ENCODE measurements at places on chromosomes 5 and 9. TPM values are rescaled to one million over a fixed set of nuclear protein-coding genes. Genes with fewer than 3 reads are reported as not detected.

DNA sequence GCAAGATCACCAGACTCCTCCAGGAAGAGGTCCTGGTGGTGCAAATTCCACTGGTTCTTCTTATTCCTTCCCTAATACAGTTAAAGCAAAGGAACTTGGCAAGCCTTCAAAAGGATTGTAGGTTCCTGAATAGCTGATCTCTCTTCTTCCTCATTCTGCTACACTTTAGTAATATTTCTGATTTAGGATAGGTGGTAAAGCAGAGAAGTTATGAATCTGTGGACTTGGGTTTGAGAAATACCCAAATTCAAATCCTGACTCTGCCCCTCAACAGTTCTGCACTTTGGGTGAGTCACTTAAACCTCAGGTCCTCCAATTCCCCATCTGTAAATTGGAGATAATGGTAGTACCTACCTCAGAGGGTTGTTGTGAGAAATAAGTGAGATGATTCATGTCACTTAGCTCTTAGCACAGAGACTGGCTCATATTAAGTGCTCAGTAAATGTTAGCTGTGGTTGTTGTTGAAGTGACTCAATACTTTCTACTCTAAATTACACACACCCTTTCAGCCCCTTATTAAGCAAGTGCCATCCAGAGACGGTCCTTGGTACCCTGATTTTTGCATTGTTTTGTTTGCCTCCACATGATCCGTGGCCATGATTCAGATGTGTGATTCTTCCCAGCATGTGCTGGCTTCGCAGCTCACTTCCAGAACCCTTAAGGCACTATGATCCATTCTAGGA lies 5.2 kb downstream of the SH3RF2 start:
- no peak for DNase-seq

Gene SLC4A9
- total RNA-seq, result not detected

Gene ERAP2
- 9.1 TPM for total RNA-seq

- DNase-seq, result no peak
Observed at GRCh38 chr9:549455-549997, 292.0 kb upstream of the DMRT1 start.

GRCh38 chr9:33443047-33443446 lies 4.3 kb downstream of the AQP3 start:
- peak; percentile 84 for DNase-seq

DNA sequence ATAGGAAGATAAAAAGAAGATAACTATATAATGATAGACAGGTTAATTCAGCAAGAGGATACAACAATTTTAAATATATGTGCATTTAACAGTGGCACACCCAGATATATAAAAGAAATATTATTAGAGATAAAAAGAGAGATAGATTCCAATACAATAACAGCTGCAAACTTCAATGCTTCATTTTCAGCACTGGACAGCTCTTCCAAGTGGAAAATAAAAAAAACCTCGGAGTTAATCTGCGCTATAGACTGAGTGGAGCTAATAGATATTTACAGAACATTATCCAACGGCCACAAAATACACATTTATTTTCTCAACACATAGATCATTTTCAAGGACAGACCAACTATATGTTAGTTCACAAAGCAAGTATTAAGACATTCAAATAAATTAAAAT lies 1229.5 kb upstream of the CDH6 start:
- no peak for DNase-seq

DNA sequence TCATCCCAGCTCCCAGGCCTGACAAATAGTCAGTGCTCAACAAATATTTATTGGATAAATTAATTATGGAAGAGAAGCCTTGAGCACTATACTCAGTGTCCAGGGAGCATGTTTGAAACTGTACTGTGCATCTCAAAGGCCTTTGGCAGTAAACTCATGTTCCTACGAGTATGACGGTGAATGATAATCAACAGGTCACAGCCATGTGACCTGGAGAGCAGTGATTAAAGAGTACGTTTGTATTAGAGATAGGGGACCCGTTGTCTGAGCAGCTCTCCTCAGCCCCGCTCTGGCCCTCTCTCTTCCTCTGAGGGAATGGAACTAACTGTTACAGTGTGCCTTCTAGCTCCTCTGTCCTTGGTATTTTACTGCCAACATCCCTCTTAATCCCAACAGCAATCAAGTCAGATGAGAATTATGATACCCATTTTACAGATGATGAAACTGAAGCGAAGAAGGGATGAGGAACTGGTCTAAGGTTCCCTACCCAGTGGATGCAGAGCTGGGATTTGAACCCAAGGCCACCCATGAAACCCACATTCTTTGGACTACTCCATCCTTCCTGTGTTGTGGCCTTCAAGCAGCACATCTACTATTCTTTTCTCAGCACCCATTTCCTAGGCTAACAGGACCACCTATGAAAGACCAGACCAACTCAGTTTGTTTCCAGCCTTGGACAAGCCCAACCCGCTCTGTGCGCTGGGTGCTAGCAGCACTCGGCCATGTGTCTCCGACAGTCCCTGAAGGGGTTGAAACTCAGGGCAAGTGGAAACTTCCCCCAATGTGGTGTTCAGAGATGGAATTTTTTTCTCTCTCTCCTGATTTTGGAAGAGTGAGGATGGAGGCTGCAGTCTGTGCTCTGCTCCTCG lies 34.9 kb downstream of the SPRY4 start:
- no peak for DNase-seq

Gene WNT8A
- not detected for total RNA-seq

DNA sequence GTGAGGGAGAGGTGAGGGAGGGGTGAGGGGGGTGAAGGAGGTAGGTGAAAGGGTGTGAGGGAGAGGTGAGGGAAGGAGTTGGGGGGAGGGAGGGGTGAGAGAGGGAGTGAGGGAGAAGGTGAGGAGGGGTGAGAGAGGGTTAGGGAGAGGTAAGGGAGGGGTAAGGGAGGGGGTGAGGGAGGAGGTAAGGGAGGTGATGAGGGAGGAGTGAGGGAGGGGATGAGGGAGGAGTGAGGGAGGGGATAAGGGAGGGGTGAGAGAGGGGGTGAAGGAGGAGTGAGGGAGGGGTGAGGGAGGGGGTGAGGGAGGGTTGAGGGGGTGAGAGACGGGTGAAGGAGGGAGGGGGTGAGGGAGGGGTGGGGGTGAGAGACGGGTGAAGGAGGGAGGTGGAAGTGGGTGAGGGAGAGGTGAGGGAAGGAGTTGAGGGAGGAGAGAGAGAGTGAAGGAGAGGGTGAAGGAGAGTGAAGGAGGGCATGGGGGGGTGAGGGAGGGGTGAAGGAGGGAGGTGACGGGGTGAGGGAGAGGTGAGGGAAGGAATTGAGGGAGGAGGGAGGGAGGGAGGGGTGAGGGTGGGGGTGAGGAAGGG lies 18.5 kb downstream of the NINJ1 start:
- peak; percentile 28 for DNase-seq

GRCh38 chr9:135388530-135388929 lies 91.1 kb upstream of the PPP1R26 start:
- no peak for DNase-seq

Gene TLX3
- total RNA-seq, result not detected

GRCh38 chr5:67530609-67531255 lies 334.1 kb upstream of the CD180 start:
- DNase-seq, result no peak

DNA sequence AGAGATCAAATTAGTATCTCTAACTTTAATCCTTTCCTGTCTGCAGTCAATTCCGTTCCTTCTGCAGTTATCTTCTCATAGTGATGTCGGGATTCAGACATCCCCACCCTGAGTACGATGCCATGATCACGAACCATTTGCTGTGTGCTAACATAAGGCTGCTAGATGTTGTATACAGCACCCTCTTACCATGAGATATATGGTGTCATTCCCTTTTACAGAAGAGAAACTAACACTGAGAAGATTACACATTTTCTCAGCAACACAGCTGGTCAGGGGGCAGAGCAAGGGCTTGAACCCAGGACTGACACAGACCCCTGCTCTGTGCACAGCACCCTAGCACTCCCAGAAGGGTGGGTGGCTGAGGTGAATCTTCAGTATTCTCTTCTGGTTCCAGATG lies 46.9 kb upstream of the HSD17B4 start:
- DNase-seq, result no peak

- DNase-seq, result no peak
Observed at GRCh38 chr9:87564111-87564510, 66.4 kb downstream of the DAPK1 start.

- DNase-seq, result no peak
Observed at GRCh38 chr5:171308453-171309275, at the start of gene TLX3. Gene TLX3, plus strand, starts transcription at chr5:171309248. Its CDS starts 118 bp downstream, at chr5:171309366.

GRCh38 chr9:116154334-116154975 lies 864 bp downstream of the PAPPA start:
- DNase-seq, result no peak

Gene ADCY2
- 5.5 TPM for total RNA-seq

DNA sequence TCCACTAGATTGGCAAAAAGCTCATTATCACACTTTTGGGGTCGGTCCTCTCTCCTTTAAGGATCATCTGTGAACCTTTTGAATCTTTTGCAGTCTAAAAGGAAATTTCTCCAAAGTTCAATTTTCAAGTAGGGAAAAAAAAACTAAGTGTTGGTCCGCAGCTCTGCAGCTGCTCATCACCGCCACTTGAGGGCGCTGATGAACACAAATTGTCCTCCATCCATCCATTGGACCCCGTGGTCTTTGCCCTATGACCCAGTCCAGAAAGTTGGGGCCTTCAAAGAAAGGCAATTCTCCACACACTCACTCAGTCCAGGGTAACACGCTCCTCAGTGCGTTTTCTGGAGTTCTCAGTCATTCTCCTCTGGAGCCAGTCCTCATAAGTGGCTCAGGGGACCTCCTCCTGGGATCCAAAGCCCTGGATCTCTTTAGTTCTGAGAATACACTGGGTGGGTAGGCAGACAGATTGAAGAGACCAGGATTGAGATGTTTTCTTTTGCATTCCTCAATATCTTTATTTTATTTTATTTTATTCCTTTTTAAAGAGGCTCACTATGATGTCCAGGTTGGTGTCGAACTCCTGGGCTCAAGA lies 63.6 kb upstream of the SLC28A3 start:
- DNase-seq, result no peak

Gene ORM1
- 26.0 TPM for total RNA-seq

- peak; percentile 64 for DNase-seq
Observed at GRCh38 chr5:115349001-115349817, 52.8 kb upstream of the CCDC112 start.

DNA sequence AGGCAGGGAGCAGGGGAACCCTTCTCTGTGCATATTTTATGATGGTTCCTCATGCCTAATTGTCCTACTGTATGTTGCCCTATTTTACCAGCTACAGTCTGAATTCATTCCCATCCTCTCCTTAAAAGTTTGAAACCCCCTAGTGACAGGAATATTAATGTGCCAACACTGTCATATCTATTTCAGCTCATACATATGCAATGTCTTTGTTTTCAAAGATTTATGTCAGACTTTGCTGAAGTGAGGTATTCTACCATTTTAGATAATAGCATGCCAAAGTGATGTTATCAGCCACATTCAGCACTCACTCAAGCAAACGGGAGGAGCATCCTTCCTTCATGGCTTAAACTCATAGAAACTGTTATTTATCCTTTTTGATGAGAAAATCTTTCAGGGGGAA lies 696.5 kb downstream of the NR2F1-AS1 start:
- no peak for DNase-seq

GRCh38 chr5:197892-198489 lies 6.7 kb downstream of the LRRC14B start:
- DNase-seq, result no peak

Gene FAM221B
- total RNA-seq, result not detected

Gene NXNL2
- total RNA-seq, result 0.33 TPM

Gene SLC2A8
- total RNA-seq, result 121 TPM

GRCh38 chr9:96022445-96023051 lies 147.1 kb downstream of the ERCC6L2 start:
- no peak for DNase-seq

- DNase-seq, result peak; percentile 64
Observed at GRCh38 chr5:154395407-154396106, 50.2 kb upstream of the SAP30L start.

GRCh38 chr5:94944160-94944559 lies 325.7 kb downstream of the SLF1 start:
- DNase-seq, result no peak
